Hematopoietic multipotent progenitor cell treated with erythropoietin and hydrocortisone succinate and interleukin-3 and kit ligand, for 8 days (in vitro differentiated cells): ENCODE measurements at places on chromosomes 6 and 20.

DNA sequence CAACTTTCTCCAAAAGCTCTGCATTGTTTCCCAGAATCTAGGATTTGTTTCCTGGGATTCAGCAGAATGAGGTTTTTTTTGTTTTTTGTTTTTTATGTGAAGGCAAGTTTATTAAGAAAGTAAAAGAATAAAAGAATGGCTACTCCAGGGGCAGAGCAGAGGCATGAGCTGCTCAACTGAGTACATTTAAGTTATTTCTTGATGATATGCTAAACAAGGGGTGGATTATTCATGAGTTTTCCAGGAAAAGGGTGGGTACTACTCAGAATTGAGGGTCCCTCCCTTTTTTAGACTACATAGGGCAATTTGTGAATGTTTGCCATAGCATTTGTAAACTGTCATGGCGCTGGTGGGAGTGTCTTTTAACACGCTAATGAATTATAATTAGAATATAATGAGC is 292.5 kb upstream of the SGK1 start:
- DNase-seq: no peak

DNA sequence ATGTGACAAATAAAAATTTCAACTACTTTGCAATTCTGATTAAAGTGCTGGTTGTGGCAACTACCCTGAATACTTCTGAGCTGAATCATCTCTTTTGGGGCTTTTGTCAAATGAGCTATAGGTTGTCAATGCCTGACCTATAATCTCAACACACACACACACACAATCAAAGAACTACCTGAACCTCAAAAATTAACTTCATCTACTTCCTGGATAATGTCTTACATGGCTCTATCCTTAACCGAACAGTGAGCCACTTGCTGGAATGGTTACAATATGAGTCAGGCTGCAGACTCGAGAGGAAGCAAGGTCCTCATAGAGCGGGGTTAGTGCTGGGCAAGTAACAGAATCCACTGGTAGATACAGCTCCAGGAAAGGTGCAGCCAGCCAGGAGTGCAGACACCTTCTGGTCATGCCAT is 70.6 kb upstream of the DST start:
- DNase-seq: no peak

- DNase-seq: no peak
Observed at GRCh38 chr6:160742090-160742489, 40.0 kb downstream of the PLG start.

DNA sequence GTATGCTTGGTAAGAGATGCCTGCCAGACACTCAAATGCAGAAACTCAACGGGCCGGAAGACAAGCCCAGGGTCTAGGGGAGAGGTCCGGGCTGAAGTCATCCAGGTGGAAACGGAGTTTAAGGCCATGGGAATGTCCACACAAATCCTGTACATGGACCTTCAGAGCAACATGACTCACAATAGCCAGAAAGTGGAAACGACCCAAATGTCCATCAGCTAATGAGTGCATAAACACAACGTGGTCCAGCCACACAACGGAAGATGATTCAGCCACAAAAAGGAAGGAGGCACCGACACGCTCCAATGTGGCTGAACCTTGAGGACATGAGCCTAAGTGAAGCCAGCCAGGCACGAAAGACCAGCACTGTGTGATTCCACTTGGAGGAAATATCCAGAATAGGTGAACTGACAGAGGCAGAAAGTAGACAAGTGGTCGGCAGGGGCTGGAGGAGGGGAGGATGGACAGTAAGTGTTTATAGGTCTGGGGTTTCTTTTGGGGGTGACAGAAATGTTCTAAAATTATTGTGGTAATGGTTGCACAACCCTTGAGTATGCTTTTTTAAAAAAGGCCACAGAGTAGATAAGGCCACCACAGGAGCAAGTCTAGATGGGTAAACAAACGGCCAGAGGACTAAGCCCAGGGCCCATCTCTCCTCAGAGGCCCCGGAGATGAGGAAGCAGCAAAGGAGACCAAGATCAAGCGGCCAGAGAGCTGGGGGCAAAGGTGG is 105.6 kb downstream of the PREX1 start:
- DNase-seq: peak; percentile 46

GRCh38 chr20:50247196-50248094 is 56.8 kb downstream of the CEBPB start:
- no peak for DNase-seq

DNA sequence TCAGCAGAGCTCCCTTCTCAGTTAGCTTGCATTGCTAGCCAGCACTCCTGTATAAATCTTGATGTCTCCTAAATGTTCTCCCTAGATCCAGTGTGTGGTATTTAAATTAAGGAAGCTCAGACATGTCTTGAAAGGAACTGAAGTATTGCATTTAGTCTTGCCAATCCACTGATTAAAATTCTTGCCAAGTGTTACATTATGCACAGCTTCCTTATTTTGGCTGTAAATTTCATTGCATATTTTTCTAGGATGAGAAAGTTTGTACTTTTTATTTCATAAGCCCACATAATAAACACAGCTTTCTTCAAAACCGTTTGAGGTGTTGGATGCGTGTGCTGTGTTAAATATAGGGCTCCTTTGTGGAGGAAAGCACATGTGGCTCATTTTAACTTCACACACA is 329.8 kb upstream of the FLRT3 start:
- no peak for DNase-seq

GRCh38 chr20:63499338-63499969 is 571 bp upstream of the EEF1A2 start:
- DNase-seq: no peak

GRCh38 chr20:46150943-46151342 is 32.8 kb downstream of the CD40 start:
- DNase-seq: no peak

- peak; percentile 67 for DNase-seq
Observed at GRCh38 chr6:13355043-13355945, 27.0 kb upstream of the TBC1D7 start.
